ENCODE measurements at places on chromosomes 12 and 14.

DNA sequence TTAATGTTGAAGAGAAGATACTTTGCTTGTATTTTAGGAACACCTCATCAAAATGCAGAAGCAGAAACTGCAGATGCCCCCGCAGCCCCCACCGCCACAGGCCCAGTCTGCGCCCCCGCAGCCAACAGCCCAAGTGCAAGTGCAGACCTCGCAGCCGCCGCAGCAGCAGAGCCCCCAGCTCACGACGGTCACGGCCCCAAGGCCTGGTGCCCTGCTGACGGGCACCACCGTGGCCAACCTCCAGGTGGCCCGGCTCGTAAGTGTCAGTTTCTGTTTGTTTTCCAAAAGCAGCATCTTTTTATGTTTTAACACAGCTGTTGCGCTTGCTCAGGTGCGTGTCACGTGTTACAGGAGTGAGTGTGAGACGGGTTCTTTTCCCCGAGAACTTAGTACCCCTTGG lies 79.5 kb downstream of the DDX51 start:
- DNase-seq = no peak

DNA sequence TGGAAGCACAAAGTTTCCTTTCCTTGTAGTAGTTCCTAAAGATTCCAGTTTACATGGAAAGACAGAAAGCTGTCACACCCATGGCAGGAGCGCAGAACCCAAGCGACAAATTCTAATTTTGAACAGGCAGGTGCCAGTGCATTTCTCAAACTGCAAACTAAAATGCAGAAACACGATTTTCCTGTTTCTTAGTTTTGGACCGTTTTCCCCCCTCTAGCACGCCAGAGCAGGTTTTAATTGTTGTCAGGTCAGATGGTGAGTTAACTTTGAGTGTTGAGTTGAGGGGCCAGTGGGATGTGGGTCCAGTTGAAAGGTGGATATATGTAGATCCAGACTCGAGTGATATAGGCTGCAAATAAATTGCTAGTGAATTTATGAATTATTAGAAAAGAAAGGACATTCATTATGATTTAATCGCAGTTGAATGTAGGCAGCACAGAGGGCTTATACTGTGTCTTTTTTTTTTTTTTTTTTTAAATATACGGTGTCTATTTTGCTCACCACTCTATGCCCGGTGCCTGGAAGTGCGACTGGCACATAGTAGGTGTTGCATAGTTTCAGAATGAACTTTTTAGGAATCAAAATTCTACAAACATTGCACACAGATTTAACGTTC lies 909 bp upstream of the ETFBKMT start:
- no peak for DNase-seq

DNA sequence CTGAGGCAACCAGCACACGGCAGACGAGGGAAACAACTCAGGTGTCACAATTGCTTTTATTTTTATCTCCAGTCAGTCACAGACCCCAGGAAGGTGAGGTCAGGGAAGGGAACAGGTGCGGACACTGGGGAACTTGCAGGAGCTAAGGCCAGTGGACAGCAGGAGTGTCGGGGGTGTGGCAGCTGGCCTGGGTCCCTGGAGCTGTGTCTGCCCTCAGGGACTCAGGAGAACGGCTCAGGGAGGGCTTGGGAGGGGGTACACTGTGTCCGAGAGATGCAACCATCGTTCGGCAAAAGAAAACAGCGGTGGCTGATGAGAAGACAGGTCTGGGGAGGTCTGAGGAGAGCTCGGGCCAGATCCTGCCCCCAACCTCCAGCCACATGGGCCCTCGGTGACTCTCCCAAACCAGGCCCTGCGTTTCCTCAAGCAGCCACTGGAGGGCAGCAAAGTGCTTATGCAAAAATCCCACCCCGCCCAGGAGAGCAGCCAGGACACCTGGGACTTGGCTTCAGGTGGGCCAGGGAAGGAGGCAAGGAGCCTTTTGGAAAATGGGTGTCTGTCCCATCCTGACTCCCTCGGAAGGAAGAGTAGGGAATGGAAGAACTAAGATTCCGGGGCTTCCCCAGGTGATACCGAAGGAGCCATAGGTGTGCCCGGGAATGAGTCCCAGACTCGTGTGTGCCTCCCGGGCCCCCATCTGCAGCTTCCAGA lies 24.1 kb upstream of the BCDIN3D start:
- peak; percentile 86 for DNase-seq

DNA sequence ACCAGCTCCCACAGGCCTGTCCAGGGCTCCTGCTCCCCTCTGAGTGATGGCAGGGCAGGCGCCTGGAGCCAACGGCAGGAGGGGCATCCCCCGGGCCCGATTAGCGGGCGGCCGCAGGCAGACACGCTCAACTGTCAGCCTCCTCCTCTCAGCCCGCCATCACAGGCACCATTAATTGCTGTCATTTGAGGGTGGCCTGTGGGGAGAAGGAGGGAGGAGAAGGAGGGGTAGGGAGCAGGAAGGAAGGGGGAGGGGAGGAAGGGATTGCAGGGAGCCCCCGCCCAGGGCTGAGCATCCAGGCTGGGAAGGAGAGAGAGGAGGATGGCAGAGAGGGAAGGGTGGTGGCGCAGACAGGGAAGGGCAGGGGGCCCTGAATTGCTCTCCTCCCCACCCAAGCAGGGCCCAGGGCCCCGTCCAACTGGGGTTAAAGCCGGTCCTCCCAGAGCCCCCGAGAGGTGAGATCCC lies 36.1 kb downstream of the NCOR2 start:
- no peak for DNase-seq

DNA sequence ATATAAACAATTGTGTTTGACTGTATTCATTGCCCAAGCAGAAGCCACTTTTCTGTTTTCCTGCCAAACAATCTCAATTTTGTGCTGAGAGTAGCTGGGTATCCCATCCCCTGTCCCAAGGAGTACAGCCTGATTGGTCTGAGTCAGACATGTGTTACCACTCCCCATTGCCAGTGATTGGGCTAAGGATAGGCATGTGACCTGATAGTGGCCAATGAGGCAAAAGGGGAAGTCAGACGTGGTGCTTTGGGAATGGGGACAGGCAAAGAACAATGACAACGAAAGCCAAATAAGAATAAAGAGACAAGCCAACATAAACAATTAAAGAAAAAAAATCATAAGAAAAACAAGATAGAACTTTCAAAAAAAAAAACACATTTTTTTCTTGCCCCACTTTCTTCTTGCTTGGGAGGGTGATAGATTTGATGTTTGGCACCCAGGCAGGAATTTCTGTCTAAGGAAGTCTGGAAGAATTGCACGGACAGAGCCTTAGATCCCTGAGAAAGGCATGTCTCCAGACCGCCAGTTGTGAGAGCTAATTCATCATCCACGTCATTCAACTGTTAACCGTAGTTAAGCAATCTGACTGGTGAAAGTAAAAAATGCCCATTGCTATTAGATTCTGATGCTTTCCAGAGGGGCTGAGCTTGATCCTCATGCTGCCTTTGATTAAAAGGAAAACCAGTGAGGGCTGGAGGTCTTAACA lies 626.6 kb upstream of the TMEM132C start:
- no peak for DNase-seq
